ENCODE measurements at places on chromosomes 7 and 10. TPM values are rescaled to one million over a fixed set of nuclear protein-coding genes. Genes with fewer than 3 reads are reported as not detected.

Gene PRKCQ
- 2.7 TPM for total RNA-seq

GRCh38 chr7:25187932-25188331 is 40.4 kb downstream of the NPVF start:
- no peak for DNase-seq

DNA sequence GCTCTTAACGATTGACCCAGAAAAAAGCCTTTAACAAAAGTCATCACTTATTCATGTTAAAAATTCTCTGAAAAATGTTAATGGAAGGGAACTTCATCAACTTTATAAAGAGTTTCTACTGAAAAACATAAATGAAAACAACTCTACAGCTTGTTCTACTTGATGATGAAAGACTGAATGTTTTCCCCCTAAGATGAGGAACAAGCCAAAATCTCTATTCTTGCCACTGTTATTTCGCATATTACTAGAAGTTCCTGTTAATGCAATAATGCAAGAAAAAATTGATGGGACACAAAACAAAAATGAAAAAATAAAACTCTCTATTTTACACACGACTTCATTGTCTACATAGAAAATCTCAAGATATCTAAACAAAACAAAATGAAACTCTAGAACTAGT is 249.8 kb upstream of the AKR1E2 start:
- no peak for DNase-seq

DNA sequence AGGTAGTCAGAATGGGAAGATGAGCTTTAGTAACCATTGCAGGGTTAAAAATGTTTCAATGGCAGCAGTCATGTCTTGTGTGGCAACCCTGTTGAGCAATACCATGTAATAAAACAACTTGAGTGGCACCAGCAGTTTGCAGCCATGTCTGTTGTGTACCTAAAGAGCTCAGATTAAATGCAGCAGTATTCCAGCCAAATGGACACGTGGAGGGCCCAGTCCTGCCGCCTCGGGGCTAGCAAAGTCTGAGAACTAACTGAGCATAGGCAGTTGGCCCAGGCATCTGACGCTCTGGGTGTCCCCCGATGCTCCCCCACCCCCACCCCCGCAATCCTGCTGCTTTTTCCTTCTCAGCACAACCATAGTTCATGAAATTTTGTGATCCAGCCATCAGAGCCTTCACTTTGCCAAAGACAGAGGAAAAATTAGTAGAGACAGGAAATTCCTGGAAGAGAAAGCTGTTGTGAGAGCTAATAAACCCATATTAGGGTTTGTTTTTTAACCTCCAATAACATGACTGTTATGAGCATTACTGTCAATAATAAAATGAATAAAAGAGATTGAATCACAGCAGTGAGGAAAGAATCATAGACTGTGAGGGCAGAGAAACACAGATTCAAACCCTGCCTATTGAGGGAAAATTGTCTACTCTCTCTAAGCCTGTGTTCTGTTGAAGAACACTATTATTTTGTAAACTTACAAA is 220.6 kb upstream of the RHOBTB1 start:
- DNase-seq = no peak
